Calu3 (cell line): ENCODE measurements at places on chromosomes 1 and 21. TPM values are rescaled to one million over a fixed set of nuclear protein-coding genes. Genes with fewer than 3 reads are reported as not detected.

The OR2M3 gene
- total RNA-seq: not detected in 2 replicates

- peak; percentile 4 for DNase-seq
Observed at GRCh38 chr1:4585216-4585615, 69.2 kb upstream of the AJAP1 start.

- peak; percentile 17 for DNase-seq
Observed at GRCh38 chr21:26840912-26841311, 4.3 kb downstream of the ADAMTS1 start.

GRCh38 chr1:52603630-52604029 is 1.5 kb downstream of the GPX7 start:
- DNase-seq: no peak
